ENCODE measurements at places on chromosomes 2 and 18. TPM values are rescaled to one million over a fixed set of nuclear protein-coding genes. Genes with fewer than 3 reads are reported as not detected.

DNA sequence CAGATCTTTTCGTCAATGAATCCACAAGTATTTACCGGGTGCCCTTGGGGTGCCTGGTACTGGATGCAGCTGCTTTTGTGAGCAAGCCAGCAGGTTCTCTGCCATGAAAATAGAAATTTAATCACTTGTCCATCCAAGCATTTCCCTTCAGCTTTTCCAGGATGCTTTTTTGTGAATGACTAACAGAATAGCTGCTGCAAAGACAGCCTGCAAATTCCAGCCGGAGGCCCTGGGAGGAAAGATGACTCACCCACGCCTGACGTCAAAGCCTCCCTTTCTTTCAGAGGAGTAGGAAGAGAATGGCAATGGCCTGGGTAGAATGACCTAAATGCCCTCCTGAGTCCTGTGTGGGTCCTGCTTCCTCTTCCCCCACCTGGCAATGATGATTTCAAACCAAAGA is 111.9 kb downstream of the AP1S3 start:
- no peaks in the 10 kb centered on the region for H3K27me3 ChIP-seq
- H3K36me3 ChIP-seq = no peaks in the 10 kb centered on the region
- no peak for DNase-seq
- H3K27ac ChIP-seq = no peak overlapping the region

GRCh38 chr2:95008306-95008705 is 17.2 kb upstream of the MAL start:
- H3K27ac ChIP-seq = no peak overlapping the region
- DNase-seq = no peak
- H3K36me3 ChIP-seq = no peaks in the 10 kb centered on the region
- no peak overlapping the region for H3K4me3 ChIP-seq
- no peaks in the 10 kb centered on the region for H3K4me1 ChIP-seq

GRCh38 chr2:168594778-168595177 is 138.7 kb downstream of the CERS6 start:
- no peaks in the 10 kb centered on the region for H3K4me1 ChIP-seq
- no peak overlapping the region for H3K27ac ChIP-seq
- H3K36me3 ChIP-seq = no peaks in the 10 kb centered on the region
- no peak for DNase-seq
- no peak overlapping the region for H3K4me3 ChIP-seq

Gene GDF7
- total RNA-seq = 7.2 TPM
